ENCODE measurements at places on chromosomes 5 and 9.

GRCh38 chr9:113603048-113603375 is 139.5 kb downstream of the RGS3 start:
- DNase-seq = no peak

DNA sequence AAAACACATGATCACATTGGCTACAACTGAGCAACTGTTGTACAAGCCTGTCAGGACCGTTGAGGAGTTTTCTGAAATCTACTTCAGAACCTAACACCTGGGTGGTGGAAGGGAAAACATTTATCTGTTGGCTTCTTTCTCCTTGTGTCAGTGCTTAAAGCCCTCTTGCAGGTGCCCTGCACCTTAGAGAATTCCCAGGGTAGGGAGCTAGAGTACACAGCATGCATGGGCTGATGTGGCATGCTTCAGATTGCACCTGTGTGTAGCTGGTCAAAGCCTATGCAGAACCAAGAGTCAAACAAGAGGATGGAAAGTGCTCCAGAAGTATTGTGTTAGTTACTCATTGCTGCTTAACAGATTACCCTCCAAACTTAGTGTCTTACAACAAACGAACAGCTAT is 33.6 kb upstream of the ZBED3 start:
- DNase-seq = no peak

DNA sequence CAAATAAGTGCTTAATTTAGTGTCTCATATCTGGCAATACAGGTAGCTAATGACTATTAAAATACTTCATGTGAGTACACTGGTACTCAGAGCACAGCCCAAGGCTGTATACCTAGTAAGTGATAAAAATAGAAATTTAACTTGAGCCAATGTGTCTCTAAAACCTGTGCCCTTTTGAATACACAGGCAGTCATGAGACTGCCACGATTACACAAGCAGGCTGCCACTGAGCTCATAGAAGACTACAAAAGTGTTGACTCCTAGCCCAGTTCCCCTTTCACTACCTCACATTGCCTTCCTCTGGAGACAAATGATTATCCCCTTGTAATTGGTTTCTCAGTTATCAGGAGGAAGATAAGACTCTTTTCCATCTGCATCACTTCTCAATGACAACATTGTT is 66.3 kb upstream of the PAPPA start:
- DNase-seq = no peak

DNA sequence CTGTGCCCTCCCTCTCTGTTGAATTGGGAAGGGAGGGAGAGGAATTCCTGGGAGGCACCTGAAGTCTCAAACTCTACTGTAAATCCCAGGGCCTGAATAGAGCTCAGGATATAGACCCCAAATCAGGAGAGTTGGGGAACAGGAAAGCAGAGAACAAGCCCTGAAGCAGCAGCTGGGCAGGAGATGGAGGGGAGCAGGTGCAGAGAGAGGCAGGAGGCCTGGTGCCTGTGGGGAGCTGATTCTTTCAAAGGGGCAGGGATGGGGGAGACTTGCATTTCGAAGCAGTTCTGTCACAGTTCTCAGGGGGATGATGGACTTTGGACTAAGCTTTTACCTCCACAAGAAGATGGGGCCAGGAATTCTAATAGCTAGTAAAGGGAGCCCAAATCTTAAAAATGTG is 50.2 kb downstream of the NIM1K start:
- no peak for DNase-seq

DNA sequence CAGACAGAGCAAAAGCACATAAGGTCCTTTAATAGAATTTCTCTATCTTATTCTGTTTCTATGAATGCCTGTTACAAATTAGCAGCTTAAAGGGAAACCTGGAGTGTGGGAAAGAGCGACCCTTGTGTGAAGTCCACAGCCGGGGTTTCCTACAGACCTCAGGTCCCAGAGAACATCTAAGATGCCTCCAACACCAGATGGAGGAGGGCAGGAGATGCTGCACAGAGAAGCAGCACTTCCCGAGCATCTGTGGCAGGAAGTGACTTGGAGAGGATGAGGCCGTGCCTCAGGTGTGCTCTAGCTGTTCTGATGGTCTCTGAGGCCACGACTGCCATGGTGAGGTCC is 26.8 kb downstream of the IRF1 start:
- DNase-seq = no peak

- no peak for DNase-seq
Measured at GRCh38 chr9:20373263-20373662, 249.0 kb downstream of the MLLT3 start.

GRCh38 chr5:146754621-146755020 is 123.9 kb downstream of the PPP2R2B start:
- DNase-seq = no peak

Data from GM13976 (cell line).